Stimulated activated CD4-positive, alpha-beta T cell treated with anti-CD3 and anti-CD28 coated beads, Interleukin-4, amount 100 ng/mL, for 1 hour (primary cell): ENCODE measurements at places on chromosomes 11 and 22.

DNA sequence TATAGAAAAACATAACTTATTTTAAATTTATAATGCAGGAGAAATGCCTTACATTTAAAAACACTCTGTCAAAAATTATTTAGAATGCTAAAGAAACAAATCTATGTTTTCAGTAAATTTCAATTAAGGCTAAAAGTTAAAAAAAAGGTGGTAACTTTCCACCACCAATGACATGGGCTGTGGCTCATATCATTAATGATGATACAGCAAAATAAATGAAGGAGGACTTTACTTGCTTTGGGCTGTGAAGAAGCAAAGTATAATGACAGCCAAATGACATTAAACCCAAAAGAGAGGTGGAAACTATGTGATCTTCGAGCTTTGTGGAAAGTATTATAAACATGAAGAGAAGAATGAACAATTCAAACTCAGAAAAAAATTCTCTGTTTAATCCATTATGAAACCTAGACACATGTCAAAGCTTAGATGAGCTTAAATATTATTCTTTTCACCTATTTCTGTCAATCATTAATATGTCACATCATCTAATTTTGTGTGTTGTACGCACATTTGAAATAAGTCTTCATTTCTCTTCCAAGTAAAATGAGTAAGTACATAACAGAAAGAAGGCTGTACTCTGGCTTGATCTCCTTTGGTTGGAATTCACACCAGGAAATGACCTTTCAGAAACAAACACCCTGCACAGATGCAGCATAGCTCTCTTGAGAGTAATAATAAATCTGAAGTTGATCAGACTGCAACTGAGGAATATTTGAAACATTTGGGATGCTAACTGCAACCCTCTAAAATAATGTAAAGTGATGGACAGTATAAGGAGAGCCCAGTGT lies 265.8 kb downstream of the TTC28 start:
- no peak for DNase-seq

GRCh38 chr11:104614117-104614680 lies 284.1 kb downstream of the CASP12 start:
- no peak for DNase-seq

DNA sequence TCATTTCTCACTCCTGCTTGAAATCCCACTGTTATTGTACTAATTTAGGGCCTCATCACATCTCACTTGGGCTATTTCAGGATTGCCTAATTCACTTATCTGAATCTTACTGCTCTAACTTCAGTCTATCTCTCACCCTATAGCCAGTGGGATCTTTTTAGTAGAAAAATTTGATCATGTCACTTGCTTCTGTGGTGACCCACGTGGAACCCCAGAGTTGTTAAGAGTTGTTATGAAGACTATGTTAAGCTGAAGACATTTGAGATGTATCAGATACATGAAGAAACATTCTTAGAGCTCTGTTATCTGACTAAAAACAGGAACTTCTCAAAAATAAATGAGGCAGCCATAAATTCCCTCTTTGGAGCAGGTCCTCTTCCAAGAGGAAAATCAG lies 1375.6 kb upstream of the TENM4 start:
- DNase-seq = no peak

- DNase-seq = peak; percentile 4
Measured at GRCh38 chr11:131748151-131749050, 378.0 kb downstream of the NTM start.

DNA sequence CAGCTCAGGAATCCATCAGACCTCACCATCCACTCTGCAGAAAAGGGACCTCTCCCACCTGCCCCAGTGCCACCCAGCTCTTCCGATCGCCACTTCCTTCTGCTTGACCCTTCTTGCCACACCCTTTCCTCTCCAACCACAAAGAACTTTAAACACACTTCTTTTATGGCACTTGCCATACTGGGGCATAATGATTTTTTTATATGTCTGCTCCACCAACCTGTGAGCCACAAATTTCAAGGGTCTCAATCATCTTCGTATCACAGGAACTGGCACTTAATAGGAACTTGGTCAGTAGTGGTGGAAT lies 11.7 kb upstream of the MYH9 start:
- DNase-seq = no peak

DNA sequence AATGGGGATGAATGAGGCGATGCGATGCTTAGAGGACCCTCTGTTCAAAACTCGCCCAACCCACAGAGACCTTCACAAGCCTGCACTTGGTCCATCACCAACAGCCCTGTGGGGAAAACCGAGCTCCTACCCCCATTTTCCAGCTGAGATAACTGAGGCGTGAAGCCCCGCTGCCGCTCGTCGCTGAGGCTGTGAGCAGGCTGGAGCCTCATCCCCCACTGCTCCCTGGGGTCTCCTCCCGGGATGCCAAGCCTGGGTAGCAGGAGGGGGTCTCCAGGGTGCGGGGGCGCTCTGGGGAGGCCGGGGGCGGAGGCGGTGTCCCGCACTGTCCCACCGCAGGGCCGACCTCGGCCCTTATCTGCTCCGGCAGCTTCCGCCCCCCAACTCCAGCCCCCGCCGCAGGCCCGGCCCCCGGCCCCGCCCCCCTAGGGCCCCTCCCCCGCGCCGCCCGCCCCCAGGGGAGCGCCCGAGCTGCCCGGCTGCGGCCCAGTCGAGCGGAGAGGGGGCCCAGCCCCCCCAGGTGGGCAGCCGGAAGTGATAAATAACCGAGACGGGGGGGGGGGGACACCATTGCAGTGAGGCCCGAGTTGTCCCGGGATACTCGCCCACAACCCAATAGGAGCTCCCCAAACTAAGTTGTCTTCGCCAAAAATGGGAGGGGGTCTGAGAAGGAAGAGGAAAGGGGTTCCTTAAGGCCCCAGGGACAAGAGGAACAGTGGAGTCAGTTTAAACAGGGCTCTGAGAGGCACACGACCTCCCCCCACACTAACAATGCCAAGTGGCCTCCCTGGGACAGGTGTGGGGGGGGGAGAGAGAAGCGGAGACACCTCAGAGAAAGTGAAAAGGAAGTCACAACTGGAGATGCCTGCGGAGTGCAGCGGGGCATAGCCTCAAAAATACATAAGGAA lies 8.3 kb upstream of the SLC39A13 start:
- DNase-seq = peak; percentile 41

DNA sequence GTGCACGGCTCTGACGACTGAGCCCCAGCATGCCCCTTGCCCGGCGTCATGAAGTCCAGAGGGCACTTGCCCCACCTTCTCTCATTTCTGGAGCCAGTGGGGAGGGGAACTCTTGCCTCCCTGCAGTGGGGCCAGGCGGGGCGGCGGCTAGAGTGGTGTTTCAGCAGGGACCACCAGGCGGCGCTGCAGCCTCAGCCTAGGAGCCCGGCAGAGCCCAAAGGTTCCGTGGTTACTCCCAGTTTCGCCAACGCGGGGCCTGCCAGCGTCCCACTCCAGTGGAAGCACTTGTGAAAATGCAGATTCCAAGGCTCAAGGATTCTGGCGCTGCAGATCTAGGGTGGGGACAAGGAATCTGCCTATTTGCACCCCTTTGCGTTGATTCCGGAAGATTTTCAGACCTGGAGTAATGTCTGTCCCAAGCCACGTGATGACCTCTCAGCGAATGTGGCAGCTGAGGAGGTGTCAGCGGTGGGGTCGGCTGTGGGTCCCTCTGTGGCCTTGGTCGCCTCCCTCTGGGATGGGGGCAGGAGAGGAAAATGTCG lies 55.7 kb downstream of the CD82 start:
- DNase-seq = peak; percentile 62

DNA sequence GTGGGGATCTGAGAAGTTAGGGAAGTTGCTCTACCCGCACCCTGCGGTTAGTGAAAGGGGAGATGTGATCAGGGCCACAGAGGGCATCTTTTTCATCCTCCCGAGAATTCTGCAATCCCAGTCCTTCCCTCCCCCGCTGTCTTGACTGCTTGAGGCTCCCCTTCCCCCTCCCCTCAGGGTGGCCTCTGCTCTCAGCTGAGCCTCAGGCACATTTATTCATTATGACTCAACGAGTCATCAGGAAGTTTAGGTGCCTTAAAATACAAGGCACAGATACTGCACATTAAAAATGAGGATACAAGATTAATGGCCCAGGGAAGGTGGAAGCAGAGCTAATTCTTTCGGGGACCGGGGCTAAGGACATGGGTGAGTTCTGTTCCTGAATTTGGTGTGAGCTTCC lies 104.0 kb downstream of the CACNA1I start:
- DNase-seq = no peak

DNA sequence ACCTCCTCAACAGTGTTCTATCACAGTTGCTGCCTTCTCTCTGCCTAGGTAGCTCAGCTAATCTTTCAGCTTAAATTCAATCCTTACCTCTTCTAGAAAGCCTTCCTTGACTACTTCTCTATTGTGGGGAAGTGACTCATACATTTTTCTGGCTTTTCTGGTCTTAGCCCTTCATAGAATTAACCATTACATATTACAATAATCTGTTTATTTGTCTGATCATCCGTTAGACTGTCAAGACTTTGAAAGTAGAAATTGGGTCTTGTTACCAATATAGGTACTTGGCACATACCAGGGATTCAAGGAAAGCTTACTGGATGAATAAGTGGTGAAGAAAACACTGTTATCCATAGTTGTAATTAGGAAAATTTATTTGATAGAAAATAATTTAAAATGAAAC lies 89.6 kb downstream of the FANCF start:
- DNase-seq = no peak

DNA sequence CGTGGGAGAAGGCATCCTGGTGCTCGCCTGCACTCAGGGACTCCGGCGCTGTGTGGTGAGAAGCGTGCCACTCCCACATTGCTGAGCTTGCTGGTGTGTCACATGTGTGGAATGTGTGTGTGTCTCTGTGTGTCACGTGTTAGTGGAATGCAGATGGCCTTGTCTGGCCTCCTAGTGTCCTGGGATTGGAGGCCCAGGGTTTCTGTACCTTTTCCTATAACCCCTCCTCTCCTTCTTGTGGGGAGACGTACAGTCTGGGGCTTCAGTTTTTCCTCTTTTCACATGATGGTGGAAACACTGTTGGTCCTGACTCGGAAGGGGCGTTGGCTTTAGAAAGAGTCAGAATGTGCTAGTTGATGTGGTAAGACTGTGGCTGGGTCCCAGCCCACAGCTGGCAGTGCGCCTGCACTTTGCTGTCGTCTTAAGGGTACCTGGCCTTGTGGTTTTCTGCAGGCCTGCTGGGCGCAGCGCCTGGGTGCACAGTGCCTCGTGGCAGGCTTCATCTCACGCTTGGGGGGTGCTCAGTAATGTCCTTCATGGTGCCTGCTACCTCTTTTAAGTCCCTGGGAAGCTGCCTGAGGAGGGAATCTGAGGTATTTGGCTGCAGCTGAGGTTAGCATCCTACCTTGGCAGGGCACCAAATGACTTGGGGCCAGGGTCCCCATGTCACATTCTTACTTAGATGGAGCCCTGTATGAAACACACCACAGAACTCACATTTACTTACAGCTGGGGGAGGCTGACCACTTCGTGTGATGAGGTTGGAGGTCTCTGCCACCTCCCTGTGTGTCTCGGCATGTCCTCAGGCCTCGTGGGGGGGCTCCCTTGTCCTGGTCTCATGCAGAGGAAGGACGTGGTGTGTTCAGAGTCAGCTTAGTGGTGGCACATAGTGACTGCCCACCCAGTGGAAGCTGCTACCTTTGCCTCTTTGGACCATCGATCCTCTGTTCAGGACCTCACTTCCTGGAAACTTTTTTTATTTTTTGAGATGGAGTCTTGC lies 61.9 kb downstream of the MED15 start:
- DNase-seq = peak; percentile 37

GRCh38 chr22:23803001-23803819 lies 16.4 kb downstream of the SMARCB1 start:
- no peak for DNase-seq

GRCh38 chr11:131530407-131530806 lies 160.0 kb downstream of the NTM start:
- no peak for DNase-seq
